Panc1 (cell line): ENCODE measurements at places on chromosomes 11 and 22.

GRCh38 chr11:36441610-36442208, 68.4 kb downstream of the TRAF6 start:
- peaks cover 9% of the 10 kb centered on the region for H3K27me3 ChIP-seq
- no peak overlapping the region for H3K27ac ChIP-seq
- H3K4me1 ChIP-seq: no peaks in the 10 kb centered on the region
- H3K4me3 ChIP-seq: no peak overlapping the region

DNA sequence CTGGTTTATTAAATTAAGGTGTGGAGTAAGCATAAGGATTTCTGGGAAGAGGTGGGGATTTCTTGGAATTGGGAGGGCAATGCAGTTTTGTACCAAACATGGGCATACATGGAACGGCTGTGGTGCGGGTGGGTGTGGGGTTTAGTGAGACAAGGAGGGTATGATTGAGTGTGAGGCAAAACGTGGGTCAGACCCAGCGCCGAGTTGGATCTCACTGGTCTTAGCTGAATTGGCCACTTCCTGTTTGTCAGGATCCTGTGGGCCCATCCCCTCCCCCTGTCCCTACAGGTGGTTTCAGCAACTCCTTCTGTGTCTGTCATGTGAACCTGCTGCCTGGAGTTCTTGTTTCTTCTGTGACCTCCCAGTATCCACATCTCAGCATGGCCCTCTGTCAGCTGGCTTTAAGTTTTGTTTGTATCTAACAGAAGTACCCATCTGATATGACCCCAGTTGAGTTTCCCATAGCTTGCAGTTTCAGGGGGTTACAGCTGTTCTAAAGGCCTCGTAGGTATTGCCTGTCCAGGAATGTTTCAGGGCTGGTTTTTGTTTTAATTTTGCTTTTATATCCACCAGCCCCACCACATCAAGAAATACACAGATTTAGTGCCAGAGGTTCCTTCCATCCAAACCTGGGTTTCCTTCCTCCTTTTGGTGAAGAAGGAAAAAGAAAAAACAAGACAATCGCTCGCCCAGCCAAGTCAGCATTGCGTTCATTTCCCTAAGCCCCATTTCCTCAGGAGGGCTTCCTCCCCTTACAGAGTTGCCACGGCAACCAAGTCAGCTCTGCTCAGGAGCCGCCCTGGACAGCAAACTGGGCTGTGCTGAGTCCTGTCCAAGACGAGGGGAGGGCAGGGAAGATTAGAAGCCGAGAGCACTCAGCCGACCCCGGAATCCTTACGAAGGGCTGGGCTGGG, 6.0 kb downstream of the APOL1 start:
- H3K36me3 ChIP-seq: no peaks in the 10 kb centered on the region
- DNase-seq: no peak
- H3K4me3 ChIP-seq: no peak overlapping the region
- no peaks in the 10 kb centered on the region for H3K4me1 ChIP-seq

GRCh38 chr11:71914617-71915189, 13.7 kb downstream of the XNDC1N start:
- no peak for DNase-seq
- H3K4me1 ChIP-seq: no peaks in the 10 kb centered on the region
- H3K4me3 ChIP-seq: no peak overlapping the region
- no peak overlapping the region for H3K27ac ChIP-seq
- H3K36me3 ChIP-seq: 0 out of 2 replicates have a peak, but pooled peaks cover 3% of the 10 kb centered on the region

DNA sequence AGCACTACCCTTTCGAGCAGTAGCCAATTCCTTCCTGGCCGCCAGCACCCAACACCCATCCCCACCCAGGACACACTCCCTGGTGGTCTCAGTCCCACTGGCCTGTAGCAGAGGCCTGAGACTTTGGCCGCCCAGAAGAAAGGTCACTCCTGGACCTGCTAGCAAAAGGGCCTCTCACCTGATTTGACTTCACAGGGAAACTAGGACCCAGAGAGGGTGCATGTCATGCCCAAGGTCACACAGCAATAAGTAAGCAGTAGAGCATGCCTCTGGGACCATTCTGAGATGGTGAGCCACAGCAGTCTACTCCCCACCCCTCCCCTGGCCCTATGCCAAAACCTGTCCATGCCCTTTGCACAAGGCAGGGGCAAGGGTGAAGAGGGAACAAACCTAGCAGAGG, 7.3 kb downstream of the ARRB1 start:
- no peak for DNase-seq
- H3K27me3 ChIP-seq: no peaks in the 10 kb centered on the region
- peak overlapping the region; percentile 96 for H3K27ac ChIP-seq

DNA sequence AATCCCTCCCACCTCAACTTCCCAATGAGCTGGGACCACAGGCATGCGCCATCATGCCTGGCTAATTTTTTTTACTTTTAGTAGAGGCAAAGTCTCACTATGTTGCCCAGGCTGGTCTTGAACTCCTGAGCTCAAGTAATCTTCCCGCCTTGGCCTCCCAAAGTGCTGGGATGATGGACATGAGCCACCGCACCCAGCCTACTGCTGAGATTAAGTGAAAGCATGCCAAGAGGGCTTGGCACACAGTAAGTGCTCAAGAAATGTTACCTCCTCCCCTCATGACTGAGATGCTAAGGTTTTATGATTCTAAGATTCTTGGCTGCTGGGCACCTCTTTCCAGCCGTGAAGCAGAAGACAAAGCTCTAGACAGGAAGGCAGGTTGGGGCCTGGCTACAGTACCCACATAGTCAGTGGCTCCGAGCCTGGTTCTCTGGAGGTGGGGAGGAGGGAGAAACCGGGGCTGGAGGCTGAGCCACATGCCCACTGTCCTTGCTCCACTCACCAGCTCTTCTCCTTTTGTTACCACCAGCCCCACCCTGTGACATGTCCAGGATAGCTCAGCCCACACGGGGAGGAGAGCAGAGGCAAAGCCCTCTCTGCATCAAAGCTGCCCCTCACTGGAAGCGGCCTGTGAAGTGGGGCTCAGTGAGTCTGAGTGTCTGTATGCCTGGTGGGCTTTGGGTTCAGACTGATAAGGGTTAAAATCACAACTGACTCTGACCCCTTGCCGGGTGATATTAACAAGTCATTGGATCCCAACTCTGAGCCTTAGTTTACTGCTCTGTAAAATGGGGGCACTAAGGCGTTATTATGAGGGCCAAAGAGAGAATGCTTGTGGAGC, 12.9 kb downstream of the ARHGEF17 start:
- no peaks in the 10 kb centered on the region for H3K27me3 ChIP-seq
- H3K36me3 ChIP-seq: no peaks in the 10 kb centered on the region
- no peak for DNase-seq
- H3K27ac ChIP-seq: peak overlapping the region; percentile 15; the same call in 1 of the 2 replicates

DNA sequence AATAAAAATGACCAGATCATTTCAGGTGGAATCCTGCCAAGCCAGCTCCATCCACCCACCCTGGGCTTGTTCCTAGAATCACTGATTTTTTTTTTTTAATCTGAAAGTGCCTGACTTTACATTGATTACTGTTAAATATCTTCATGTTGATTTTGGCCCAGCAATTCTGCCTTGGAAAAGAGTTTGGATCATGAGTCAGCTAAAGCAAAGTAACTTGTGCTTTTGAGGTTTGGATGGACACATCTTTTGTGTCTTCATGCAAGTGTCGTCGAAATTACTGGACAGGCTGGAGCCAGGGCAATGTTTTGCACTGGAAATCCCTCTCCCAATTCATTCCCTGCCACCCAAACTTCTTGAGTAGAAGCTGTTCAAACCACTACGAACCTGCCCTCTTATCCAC, 164.0 kb upstream of the SYT13 start:
- no peaks in the 10 kb centered on the region for H3K4me1 ChIP-seq
- no peak for DNase-seq
- H3K27me3 ChIP-seq: peaks cover 15% of the 10 kb centered on the region; the same call in 1 of the 2 replicates
- no peaks in the 10 kb centered on the region for H3K36me3 ChIP-seq
- no peak overlapping the region for H3K4me3 ChIP-seq
- H3K27ac ChIP-seq: no peak overlapping the region

DNA sequence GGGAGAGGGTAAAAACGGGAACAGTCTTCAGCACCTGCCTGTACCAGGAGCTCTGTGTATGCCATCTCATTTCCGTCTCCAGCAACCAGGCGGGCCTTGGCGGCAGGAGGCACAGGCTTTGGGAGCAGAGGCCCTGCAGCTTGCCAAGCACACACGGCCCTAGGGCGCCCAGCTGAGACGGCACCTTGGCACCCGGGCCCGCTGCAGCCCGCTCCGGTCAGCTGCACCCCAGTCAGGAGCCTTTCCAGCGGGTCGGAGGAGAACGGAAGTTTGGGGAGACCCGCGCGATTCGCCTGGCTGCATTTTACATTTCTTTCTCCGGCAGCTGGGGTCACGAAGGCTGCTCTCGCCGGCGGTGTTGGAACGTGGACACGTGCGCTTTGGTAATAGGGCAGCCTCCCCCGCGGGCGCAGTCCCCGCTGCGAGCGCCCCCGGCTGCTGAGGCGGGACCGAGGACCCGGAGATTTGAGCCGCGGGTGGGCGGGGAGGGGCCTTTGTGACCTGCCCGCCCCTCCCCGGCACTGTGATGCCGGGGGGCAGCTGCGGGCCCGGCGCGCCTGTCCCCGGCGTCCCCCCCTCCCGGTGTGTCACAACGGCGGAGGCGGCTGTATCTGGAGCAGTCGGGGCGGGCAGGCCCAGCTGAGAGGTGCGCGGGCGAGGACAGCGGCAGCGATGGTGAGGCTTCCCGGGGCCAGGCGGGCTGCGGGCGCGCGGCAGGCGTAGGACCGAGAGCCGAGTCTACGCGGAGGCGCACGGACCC, at the start of gene TUBA8:
Gene TUBA8 (plus strand): TSS at position 616 of the 760 bp plus-strand sequence. CDS start 57 bp downstream, at position 673.
- no peak for DNase-seq
- H3K4me1 ChIP-seq: peaks cover 5% of the 10 kb centered on the region
- H3K36me3 ChIP-seq: no peaks in the 10 kb centered on the region
- peak within 1 kb of the TSS; percentile 40 for H3K4me3 ChIP-seq
- no peak within 1 kb of the TSS for H3K27ac ChIP-seq
- H3K27me3 ChIP-seq: no peaks in the 10 kb centered on the region

GRCh38 chr11:22006901-22007300, 186.0 kb upstream of the ANO5 start:
- H3K27me3 ChIP-seq: no peaks in the 10 kb centered on the region
- no peak overlapping the region for H3K27ac ChIP-seq
- no peaks in the 10 kb centered on the region for H3K4me1 ChIP-seq
- H3K4me3 ChIP-seq: no peak overlapping the region
- no peaks in the 10 kb centered on the region for H3K36me3 ChIP-seq

- no peaks in the 10 kb centered on the region for H3K36me3 ChIP-seq
- H3K4me1 ChIP-seq: no peaks in the 10 kb centered on the region
- DNase-seq: no peak
- H3K27ac ChIP-seq: no peak overlapping the region
- no peak overlapping the region for H3K4me3 ChIP-seq
These were observed 25.2 kb downstream of the BCR start for GRCh38 chr22:23205339-23206049.

- no peak overlapping the region for H3K4me3 ChIP-seq
- H3K4me1 ChIP-seq: peaks cover 35% of the 10 kb centered on the region
- peak overlapping the region; percentile 91 for H3K27ac ChIP-seq
- H3K27me3 ChIP-seq: no peaks in the 10 kb centered on the region
These were observed 87.2 kb downstream of the CCDC81 start for GRCh38 chr11:86461892-86462291.

DNA sequence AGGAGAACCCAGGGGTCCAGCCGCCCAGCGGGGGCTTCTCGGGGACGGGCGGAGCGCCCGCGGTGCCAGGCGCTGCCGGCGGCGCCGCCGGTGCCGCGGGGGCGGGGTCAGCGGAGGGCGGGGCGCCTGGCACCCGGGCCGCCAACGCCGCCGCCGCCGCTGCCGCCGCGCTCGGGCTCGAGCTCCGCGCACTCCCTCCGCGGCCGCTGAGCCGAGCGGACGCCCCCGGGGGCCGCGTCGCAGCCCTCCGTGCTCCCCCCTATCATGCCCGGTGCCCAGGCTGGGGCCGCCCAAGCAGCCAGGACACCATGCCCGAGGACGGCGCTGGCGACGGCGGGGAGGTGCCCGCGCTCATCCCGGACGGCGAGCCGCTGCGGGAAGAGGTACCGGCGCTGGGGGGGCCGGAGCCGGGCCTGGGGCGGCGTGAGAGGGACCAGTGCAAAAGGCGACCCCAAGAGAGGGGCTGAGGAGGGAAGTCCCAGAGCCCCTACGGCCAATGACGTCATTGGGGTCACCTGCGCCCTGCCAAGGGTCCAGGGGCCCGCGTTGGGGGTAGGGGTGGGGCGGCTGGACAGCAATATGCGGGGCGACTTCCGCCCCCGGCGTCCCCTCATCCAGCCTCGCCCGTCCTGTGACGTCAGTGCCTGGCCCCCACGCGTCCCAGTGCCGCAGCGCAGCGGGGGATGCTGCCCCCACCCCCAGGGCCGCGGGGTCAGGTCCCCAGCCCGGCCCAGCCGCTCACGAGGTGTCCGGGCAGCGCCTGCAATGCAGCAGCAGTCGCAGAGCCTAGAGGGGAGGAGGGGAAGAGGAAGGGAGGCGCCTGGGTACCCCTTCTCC, at the start of gene TMEM151A:
Gene TMEM151A (plus strand): TSS at position 189 of the 837 bp plus-strand sequence. CDS start 120 bp downstream, at position 309.
- H3K27ac ChIP-seq: no peak within 1 kb of the TSS; the same call in 1 of the 2 replicates
- H3K4me3 ChIP-seq: peak within 1 kb of the TSS; percentile 62
- DNase-seq: no peak

GRCh38 chr11:45252134-45252856, 33.8 kb downstream of the SYT13 start:
- no peaks in the 10 kb centered on the region for H3K4me1 ChIP-seq
- no peak overlapping the region for H3K27ac ChIP-seq
- peaks cover 2% of the 10 kb centered on the region; the same call in 1 of the 2 replicates for H3K27me3 ChIP-seq
- no peak for DNase-seq
- no peaks in the 10 kb centered on the region for H3K36me3 ChIP-seq

GRCh38 chr11:7591107-7591894, 77.5 kb downstream of the PPFIBP2 start:
- no peaks in the 10 kb centered on the region for H3K4me1 ChIP-seq
- H3K27me3 ChIP-seq: no peaks in the 10 kb centered on the region
- no peak for DNase-seq
- H3K4me3 ChIP-seq: no peak overlapping the region
- H3K36me3 ChIP-seq: no peaks in the 10 kb centered on the region

DNA sequence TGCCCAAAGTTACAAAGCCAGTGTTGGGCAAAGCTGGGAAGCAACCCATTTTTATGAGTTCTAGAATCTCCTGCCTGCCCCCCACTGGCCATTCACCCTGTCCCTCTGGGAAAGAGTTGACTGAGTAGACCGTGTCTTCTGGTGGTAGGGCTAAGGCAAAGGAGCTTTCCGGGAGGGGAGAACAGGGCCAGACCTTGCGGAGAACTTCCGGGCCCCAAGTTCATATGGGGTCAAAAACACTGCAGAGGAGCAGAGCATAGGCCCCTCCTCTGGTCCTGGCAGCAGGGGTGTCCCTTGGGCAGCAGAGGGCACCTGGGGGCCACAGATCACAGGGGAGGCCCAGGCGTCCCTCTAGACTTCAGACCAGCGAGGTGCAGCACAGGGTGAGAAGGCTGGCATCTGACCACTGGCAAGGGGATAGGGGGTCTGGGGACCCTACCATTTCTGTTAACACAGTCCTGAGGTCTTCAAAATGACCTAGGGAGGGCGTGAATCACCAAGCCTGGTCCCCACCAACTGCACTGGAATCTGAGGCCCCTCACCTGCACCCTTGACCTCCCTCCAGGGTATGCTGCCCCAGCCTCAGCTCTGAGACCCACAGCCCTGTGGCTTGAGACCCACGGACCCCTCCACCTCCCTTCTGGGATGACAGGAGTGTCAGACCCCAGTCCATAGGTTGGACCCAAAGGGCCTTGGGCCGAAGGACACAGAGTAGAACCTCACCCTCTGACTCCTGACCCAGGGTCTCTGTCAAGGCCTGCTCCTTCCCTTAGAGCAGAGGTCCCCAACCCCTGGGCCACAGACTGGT, 1.3 kb upstream of the ARAP1 start:
- peaks cover 6% of the 10 kb centered on the region; the same call in 1 of the 2 replicates for H3K36me3 ChIP-seq
- peak overlapping the region; percentile 74; the same call in 1 of the 2 replicates for H3K27ac ChIP-seq
- H3K4me1 ChIP-seq: peaks cover 17% of the 10 kb centered on the region
- H3K4me3 ChIP-seq: no peak overlapping the region
